ENCODE measurements at places on chromosomes 5 and 9.

- no peak for DNase-seq
These were observed 1862.4 kb upstream of the ACO1 start for GRCh38 chr9:30522061-30522460.

DNA sequence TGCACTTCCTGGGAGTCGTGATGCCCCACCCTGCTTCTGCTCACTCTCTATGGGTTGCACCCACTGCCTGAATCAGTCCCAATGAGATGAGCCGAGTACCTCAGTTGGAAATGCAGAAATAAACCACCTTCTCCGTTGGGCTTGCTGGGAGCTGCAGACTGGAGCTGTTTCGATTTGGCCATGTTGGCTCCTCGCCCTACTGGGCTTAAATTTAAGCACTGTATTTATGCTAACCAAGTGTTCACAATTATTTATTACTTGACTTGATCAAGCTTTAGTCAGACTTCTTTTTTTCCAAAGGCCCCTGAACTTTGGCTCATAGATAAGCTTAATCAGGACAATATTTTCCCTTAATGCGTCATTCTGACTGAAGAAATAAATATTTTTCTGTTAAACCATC is 1072.4 kb upstream of the CDH9 start:
- no peak for DNase-seq

- no peak for DNase-seq
These were observed 62.3 kb upstream of the TXNDC8 start for GRCh38 chr9:110399983-110400382.

GRCh38 chr5:36242534-36243485 is 1.1 kb upstream of the NADK2 start:
- no peak for DNase-seq

All from activated CD4-positive, alpha-beta T cell treated with anti-CD3 and anti-CD28 coated beads for 4 hours (primary cell).